Renal pelvis (tissue), 12 donors: ENCODE measurements at places on chromosomes 1 and 21. TPM values are rescaled to one million over a fixed set of nuclear protein-coding genes. Genes with fewer than 3 reads are reported as not detected.

- no peak for DNase-seq
Observed at GRCh38 chr21:36472377-36472776, 7.5 kb downstream of the CLDN14 start.

Gene OR2L13
- polyA plus RNA-seq: not detected

DNA sequence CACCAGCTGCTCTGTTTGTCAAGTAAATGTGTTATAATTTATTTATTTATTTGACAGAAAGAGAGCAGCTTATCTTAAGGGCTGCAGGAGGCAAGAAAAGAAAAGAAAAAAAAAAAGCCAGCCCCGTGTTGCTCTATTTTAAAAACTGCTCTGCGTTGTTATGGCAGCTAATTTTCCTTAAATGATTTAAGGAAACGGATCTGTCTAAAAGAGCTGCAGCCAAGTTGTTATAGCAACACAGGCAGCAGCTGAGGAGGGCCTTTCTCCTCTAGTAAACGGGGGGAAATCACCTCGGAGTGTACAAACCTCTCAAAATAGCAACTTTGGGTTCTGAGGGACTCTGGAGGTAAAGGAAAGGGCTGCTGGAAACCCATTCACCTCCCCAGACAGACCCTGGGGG lies 149.2 kb downstream of the BEND5 start:
- peak; percentile 21 for DNase-seq

Gene DMRTA2
- polyA plus RNA-seq: not detected

Gene PLA2G2F
- polyA plus RNA-seq: 0.40 TPM

- no peak for DNase-seq
Observed at GRCh38 chr1:34627465-34628240, 127.2 kb upstream of the GJB5 start.

GRCh38 chr1:235090406-235091069 lies 38.1 kb downstream of the TOMM20 start:
- DNase-seq: peak; percentile 76

Gene SORT1
- polyA plus RNA-seq: 58.5 TPM

DNA sequence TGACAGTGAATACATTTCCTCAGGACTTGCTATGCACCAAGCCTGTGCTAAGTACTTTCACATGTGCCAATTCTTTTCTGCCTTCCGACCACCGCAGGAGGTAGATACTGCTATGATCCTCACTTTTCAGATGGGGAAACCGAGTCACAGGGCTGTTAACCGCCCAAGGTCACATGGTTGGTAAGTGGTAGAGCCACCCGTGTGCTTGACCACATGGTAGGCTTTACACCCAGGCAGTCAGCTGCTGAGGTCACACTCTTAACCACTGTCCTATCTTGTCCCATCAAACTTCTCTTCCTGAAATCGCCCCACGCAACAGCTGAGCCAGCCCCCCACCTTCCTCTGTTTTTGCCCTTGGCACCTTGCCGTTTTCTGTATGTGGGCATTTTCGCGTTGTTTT lies 31.0 kb upstream of the SDHB start:
- no peak for DNase-seq

GRCh38 chr1:6281511-6282402 lies 20.9 kb upstream of the GPR153 start:
- no peak for DNase-seq

Gene HMCN1
- 46.1 TPM for polyA plus RNA-seq
